ENCODE measurements at places on chromosomes 11 and 22.

DNA sequence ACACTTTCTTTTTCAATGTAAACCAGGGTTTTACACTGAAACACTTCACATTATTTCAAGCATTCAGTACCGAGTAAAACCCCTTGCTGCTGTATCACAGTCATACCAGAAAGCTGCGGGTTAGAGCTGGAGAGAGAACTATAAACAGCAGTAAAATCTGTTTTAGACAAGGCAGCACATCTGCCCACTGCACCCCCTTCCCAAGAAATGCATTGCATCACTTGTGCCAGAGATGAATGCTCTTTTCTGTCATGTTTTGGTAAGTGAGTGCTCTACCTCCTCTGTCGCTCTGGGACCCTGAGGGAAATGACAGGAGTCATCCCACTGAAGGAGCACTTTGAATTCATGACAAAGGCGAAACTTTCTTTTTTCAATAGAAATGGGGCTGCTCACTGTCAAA lies 107.2 kb downstream of the MAML2 start:
- ATAC-seq, result no peak

DNA sequence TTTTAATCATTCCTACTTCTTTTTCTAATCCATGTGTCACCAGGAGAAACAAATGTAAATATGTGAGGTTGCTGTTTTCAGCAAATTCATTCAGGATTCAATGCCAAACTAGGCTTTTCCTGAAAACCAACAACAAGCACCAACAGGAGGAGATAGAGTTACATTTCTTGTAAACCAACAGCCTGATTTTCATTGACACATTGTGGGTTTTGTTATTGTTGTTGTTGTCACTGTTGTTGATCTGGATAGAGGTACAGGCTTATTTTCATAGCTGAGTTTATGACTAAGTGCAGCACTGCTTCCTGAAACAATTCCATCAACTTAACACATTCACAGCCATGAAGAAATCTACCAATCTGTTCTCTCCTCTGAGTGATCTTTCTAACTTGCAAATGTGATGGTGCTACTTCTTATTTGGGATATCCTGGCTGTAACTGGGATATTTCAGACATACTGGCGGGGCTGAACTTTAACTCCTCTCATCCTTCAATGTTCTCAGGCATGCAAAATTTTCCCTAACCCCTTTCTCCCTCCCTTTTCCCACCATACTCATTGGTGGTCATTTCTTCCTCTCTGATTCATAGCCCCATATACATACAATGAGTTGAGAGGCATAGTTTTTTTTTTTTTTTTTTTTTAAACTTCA lies 65.5 kb downstream of the ME3 start:
- no peak for ATAC-seq

DNA sequence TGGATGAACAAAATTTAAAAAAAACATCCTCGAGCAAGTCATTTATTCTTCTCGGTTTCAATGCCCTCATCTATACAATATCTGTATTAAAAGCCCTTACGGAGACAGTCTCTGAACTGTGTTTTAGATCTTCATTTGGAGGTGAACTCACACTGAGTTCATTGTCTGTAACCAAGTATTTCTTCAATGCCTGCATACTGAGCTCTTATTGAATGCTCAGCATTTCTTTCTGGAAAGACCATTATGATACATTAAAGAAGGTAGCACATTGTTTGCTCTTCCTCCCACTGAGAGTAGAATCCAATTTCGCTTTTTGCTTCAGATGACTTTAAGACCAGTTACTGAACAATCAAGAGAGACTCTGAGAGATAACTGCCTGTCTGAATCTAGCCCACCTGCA lies 1.7 kb upstream of the ANO3 start:
- no peak for ATAC-seq

GRCh38 chr11:18650353-18650752 lies 16.2 kb upstream of the SPTY2D1 start:
- no peak for ATAC-seq

Data from motor neuron (in vitro differentiated cells).